ENCODE measurements at places on chromosomes 1 and 21. TPM values are rescaled to one million over a fixed set of nuclear protein-coding genes. Genes with fewer than 3 reads are reported as not detected.

GJA8 gene
- total RNA-seq: not detected

SH2D5 gene
- 0.80 TPM for total RNA-seq

PYHIN1 gene
- total RNA-seq: not detected

OR10Z1 gene
- total RNA-seq: not detected

PER3 gene
- 2.2 TPM for total RNA-seq

CLCNKB gene
- not detected for total RNA-seq

GPR61 gene
- not detected for total RNA-seq

OR2T35 gene
- total RNA-seq: not detected

SPRR2F gene
- not detected for total RNA-seq

ACTA1 gene
- total RNA-seq: not detected

HES5 gene
- not detected for total RNA-seq

KIAA0040 gene
- total RNA-seq: 34.4 TPM

CYP4Z1 gene
- not detected for total RNA-seq

MAEL gene
- total RNA-seq: not detected

BOLA1 gene
- 7.4 TPM for total RNA-seq

LY9 gene
- total RNA-seq: not detected

WARS2 gene
- total RNA-seq: 16.0 TPM

ECE1 gene
- 462 TPM for total RNA-seq

PLPPR4 gene
- under 0.01 TPM for total RNA-seq

TSACC gene
- total RNA-seq: 0.40 TPM

FAM151A gene
- total RNA-seq: not detected

TNFAIP8L2 gene
- not detected for total RNA-seq

HSD11B1 gene
- not detected for total RNA-seq

SMG7 gene
- 41.6 TPM for total RNA-seq

VCAM1 gene
- total RNA-seq: 10.4 TPM

PIK3C2B gene
- total RNA-seq: 40.7 TPM

CCDC185 gene
- total RNA-seq: not detected

OXCT2 gene
- total RNA-seq: 1.6 TPM

MYOC gene
- total RNA-seq: not detected
